Stimulated activated CD4-positive, alpha-beta T cell treated with anti-CD3 and anti-CD28 coated beads, Interleukin-1b, Interleukin-23, amount 100 ng/mL, for 4 hours (primary cell): ENCODE measurements at places on chromosomes 12 and 14.

- no peak for DNase-seq
Measured at GRCh38 chr12:25131270-25131669, 63.7 kb downstream of the DNAI7 start.

DNA sequence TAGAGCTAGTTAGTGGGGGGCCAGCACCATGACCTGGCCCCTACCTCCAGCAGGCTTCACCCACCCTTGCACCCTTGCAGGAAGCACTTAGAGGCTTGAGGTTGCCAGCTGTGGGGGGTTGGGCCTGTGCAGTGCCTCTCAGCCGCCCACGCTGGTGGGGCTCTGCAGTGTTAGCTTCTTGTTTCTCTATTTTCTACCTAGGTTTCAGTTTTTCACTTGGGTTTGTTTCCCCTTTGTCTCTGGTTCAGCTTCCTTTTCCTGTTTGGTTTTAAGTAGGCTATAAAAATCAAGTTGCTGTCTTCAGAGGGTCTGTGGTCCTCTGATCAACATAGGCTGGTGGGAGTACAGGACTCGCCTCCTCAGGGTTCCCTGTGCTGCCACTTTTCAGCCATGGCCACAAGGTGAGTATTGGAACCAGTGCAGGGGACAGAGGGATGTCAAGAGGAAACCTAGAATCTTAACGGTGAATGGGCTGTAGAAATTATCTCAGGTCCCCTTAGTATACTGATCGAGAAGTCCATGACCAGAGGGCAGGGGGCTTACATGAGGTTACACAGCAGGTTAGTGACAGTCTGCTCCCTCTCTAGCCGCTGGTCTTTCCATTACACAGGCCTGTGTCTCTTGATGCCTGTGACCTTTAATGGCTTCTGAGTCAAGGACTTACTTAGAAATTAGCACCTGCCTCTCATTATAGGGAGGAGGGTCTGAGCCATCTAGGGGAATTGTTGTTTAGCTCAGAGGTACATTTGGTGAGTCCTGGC is at the start of gene EVL:
Gene EVL (plus strand): TSS at position 312 of the 761 bp plus-strand sequence. CDS start 79 bp downstream, at position 391.
- peak; percentile 78 for DNase-seq

DNA sequence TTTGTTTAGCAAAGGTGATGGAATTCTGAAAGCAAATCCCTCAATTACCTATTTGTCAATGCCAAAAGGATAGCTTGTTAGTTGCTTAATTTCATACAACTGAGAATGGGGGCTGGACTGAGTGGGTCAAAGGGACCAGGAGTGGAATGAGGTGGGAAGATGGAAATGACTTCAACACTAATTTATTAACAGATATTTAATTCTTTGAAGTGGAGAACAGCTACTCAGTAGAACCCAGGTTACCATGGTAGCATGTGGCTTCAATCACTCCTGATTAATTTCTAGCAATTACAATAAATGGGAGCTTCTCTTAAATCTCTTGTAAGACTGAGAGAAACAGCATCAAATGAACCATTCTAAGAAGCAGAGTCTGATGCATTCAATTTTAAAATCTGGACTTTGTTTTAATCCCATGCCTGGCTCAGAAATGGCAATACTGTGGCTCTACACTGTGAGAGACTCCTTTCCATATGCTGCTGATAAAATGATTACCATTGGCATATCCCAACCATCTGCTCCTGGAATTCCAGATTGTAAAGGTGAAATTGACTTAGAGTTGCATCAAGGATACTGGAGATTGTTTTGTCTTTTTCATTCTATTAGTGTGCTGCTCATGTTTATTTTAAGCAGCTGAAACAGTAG is 607.8 kb downstream of the SNAPC1 start:
- no peak for DNase-seq

- no peak for DNase-seq
Measured at GRCh38 chr14:95222151-95222631, 64.9 kb upstream of the DICER1 start.

- no peak for DNase-seq
Measured at GRCh38 chr14:100739306-100739705, 12.6 kb downstream of the DLK1 start.

DNA sequence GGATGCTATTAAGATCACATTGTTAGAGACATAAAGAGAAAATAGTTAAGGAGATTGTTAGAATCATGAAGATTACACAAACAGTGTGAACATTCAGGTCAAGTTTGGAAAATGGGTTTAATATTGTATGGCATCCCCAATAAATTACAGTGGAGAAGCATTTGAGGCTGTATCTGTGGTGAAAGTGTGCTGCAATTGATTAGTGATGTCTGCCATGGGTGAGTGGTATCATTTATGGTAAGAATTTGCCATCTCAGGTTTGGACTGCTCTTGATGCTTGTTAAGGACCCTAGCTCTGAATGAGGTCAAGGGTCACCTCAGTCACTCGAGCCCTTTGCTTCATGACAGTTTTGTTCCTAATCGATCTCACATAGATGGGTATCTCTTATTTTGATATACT is 265.7 kb upstream of the SRRM4 start:
- no peak for DNase-seq

DNA sequence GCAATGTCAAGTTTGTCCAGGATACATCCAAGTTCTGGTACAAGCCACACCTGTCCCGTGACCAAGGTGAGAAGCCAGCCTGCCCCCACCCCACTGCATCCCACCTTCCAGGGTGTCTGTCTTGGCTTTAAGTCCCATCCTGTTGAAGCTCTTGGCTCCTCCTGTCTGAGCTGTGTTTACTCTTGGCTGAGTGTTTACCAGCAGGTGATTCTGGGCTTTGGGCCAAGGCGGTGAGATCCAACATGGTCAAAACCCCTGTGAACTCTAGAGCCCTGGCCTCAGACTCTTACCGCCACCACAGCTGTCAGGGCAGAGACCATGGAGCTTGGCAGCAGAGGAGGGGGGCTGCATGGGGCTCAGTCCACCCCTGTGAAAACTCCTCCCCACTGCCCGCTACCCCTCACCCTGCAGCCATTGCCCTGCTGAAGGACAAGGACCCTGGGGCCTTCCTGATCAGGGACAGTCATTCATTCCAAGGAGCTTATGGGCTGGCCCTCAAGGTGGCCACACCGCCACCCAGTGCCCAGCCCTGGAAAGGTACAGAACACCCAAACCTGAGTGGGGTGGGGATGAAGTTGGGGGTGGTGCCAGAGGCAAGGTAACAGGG is 11.6 kb downstream of the TNS2 start:
- DNase-seq = no peak

- DNase-seq = no peak
Measured at GRCh38 chr14:59347915-59348314, 117.3 kb downstream of the GPR135 start.

DNA sequence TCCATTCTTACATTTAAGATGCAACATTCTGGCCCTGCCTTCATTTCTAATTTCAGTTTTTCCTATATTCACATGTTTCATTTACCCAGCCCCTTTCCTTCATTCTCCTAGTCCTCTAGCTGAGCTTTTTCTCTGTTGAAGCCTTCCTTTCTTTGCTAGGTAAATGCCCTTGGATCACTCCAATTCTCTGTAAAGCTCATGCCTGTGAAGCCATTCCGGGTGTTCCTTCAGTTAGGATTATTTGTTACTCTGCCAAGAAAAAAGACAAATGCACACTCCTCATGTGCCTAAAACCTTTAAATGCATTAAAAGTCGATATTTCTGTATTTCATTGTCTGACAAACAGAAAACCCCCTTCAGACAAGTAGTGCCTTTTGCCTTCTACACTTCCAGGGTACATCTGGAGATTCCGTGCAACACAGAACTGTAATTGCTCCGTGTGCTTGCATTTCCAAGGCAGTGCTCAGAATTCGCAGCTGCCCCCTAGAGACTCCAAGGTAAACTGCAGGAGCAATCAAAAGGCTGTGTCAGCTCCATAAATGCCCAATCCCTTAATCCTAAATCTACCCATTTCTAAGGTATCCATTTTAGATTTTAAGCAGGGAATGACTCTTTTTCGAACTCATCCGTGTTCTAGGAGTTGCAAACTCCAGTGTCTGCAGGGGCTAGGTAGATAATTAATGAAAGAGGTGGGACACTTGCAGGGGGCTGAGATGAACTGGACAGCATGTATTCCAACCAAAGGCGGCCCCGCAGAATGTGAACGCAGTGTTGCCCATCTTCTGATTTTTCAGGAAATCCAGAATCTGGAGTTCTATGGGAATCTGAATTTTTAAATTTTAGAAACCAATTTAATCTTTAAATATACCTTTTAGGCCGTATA is 320.2 kb downstream of the GRIN2B start:
- peak; percentile 1 for DNase-seq

GRCh38 chr12:106975098-106975497 is 11.8 kb downstream of the MTERF2 start:
- no peak for DNase-seq

DNA sequence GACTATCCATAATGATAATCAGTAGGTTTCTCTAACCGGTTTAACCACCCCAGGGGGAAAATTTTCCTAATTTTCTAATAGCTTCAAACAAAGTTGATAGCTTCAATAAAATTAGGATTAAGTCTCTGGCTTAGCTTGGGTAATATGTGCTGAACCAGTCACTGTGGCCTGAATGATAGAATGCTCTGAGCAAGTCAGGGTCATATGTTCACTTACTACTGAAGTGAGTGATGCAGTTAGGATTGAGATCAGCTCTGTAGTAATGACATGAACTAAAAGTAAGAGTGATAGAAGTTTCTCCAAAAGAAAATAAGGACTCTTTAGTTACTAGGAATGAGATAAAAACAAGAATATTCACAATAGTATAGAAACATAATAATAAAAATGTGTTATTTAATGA is 32.6 kb downstream of the ETNK1 start:
- no peak for DNase-seq

- no peak for DNase-seq
Measured at GRCh38 chr14:95286645-95287044, 33.1 kb downstream of the CLMN start.

- DNase-seq = no peak
Measured at GRCh38 chr12:120783197-120783596, 57.6 kb downstream of the ACADS start.

- no peak for DNase-seq
Measured at GRCh38 chr14:60240139-60240856, 8.7 kb upstream of the PPM1A start.

DNA sequence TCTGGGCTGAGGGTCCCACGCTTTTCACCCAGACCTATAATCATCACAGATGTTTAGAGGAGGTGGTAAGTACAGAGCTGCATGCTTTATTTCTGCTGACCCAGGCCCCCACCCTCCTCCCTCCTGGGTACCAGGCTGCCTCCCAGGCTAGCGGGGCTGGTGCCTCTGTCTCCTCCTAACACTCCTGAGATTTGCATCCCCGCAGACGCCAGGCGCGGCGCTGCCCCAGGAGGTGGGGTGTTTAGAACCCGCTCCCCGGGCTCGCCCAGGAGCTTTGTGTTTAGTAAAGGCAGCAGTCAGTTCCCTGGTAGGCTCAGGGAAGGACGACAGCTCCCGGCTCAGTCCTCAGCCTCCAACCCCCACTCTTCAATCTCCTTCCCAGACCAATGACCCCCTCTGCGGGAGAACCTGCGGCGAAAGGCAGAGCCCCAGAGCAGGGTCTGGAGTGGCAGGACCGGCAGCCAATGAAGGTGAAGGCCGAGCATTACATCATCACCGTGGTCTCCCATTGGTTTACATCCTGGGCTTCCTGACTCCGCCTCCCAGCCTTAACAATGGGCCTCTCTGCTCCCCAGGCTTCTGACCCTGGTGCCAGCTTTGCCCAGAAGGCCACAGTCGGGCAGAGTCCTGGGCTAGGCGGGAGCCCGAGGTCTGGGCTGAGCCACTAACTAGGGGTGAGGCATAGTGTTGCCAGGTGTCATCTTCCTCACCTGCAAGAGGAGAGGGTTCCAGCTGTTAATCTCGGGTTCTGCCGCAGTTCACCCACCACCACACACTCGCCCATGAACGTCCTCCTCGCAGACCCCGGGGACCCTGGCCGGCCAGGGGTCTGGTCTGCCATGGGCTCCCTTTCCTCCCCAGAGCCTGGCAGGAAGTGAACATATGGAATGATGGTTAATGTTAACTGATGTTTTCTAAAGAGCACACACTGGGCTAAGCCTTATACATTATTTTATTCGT is 57.5 kb downstream of the CALM1 start:
- DNase-seq = no peak
